Right lobe of liver (tissue), 6 donors: ENCODE measurements at places on chromosomes 6 and 20.

GRCh38 chr6:142943711-142944123, 1.3 kb downstream of the HIVEP2 start:
- DNase-seq = no peak

- no peak for DNase-seq
These were observed 3.6 kb upstream of the SLC12A5 start for GRCh38 chr20:46025376-46025783.

DNA sequence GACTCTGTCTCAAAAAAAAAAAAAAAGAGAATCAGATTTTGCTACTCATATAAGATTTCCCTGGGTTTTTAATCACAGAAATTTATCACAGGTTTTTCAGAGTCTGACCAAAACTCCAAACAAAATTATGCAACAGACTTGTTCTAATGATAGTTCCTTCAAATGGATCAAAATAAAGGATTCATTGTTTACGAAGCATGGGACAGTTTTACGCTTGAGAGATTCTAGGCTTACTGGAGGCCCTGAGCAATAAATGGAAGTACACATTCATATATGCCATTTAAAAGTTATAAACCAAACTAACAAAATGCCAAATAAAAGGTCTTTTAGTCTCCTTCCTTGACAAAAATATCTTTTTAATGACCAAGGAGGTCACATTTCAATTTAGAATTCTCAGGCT, 245.1 kb upstream of the KCNQ5 start:
- DNase-seq = no peak

DNA sequence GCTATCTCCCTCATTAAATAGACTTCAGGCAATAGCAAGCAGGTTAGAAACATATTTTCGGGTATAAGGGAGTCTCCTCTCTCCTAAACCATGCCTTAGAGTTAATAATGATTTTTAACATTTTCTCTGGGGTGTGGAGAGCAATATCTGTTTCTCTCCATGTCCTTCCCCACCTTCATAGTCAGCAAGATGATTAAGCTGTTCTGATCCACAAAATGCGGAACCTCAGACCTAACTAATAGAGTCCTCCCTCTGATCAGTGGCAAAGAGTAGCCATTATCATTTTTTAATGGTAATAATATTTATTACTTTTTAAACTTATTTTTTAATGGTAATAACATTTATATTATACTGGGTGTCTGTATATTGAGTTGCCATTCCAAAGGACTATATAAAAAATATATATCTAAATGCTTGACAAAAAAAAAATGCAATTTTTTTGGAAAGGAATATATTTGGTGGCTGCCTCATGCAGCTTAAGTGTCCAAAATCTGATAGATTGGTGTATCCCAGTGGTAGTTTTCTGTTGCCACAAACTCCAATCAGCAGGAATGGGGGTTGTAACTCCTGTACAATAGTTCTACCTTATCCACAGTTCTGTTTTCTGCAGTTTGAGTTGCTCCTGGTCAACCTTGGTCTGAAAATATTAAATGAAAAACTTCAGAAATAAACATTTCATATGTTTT, 14.0 kb upstream of the BTN3A2 start:
- no peak for DNase-seq
